CD8-positive, alpha-beta memory T cell (primary cell): ENCODE measurements at places on chromosomes 2 and 18. TPM values are rescaled to one million over a fixed set of nuclear protein-coding genes. Genes with fewer than 3 reads are reported as not detected.
A peak's percentile ranks its signal among the peaks of the same experiment; 100 is the strongest.

- no peaks in the 10 kb centered on the region for H3K4me1 ChIP-seq
- no peaks in the 10 kb centered on the region for H3K27me3 ChIP-seq
- H3K36me3 ChIP-seq = no peaks in the 10 kb centered on the region
Measured at GRCh38 chr2:121039679-121040078, 245.3 kb downstream of the TFCP2L1 start.

- no peak overlapping the region for H3K27ac ChIP-seq
- no peaks in the 10 kb centered on the region for H3K36me3 ChIP-seq
Measured at GRCh38 chr2:45585267-45585861, 25.7 kb downstream of the SRBD1 start.

DNA sequence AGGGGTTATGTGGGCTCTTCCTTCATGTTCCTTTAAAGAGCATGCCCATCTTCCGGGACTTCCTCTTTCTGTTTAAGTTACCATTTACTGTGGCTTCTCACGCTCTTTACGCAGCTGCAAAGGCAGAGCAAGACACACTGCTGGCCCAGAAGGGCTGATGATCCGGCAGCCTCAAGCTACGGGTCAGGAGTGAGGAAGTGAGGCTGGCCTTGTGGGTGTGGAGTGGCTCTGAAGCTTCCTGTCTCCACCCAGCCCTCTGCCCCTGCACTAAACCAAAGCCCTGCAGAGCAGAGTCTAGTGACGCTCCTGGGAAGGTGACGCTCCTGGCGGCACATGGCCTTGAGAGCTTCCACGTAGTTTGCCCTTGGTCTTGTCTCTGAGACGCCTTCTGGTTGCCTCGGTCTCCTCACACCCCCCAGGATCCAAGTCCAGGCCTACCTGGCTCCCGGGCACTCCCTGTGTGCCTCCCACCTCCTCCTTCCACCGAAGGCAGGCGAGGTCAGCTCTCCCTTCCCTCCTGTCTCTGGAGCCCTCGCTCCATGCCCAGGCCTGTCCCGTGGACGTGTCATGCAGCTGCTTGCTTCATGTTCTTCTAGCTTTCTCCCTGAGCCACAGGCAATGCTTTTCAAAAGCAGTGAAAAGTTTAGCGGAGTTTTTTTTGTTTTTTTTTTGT lies 50.3 kb downstream of the ARL4C start:
- DNase-seq = peak; percentile 90
- no peaks in the 10 kb centered on the region for H3K36me3 ChIP-seq

DNA sequence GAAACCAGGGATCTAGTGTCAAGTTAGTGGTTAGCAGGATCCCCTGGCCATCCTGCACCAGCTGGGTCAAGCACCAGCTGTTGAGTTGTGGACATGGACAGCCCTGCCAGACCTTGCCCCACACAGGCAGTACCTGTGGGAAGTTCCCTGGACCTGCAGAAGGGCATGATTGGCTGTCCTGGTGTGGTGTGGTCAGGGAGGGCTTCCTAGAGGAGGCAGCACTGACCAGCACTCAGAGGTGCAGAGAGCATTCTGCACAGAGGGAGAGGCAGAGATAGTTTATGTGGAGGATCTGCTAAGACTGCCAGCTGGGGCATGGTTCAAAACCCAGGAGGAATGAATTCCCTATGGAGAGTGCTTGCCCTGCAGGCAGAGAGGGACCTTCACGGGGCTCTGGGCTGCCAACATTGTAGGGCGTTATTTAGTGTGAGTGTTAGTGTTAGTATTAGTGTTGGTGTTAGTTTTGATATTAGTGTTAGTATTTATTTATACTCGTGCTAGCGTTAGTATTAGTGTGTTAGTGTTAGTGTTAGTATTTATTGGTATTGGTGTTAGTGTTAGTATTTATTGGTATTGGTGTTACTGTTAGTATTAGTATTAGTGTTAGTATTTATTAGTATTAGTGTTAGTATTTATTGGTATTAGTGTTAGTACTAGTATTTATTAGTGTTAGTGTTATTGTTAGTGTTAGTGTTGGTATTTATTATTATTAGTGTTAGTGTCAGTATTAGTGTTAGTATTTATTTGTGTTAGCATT lies 31.9 kb downstream of the TWIST2 start:
- H3K4me3 ChIP-seq = no peak overlapping the region
- H3K4me1 ChIP-seq = no peaks in the 10 kb centered on the region
- no peaks in the 10 kb centered on the region for H3K27me3 ChIP-seq

CCBE1 gene
- not detected for total RNA-seq

GRCh38 chr2:191362841-191363240 lies 117.6 kb downstream of the MYO1B start:
- DNase-seq = no peak
- no peaks in the 10 kb centered on the region for H3K4me1 ChIP-seq
- H3K27ac ChIP-seq = no peak overlapping the region
- H3K4me3 ChIP-seq = no peak overlapping the region
- no peaks in the 10 kb centered on the region for H3K27me3 ChIP-seq
- no peaks in the 10 kb centered on the region for H3K36me3 ChIP-seq

FAM98A gene
- 86.4 TPM for total RNA-seq

DNA sequence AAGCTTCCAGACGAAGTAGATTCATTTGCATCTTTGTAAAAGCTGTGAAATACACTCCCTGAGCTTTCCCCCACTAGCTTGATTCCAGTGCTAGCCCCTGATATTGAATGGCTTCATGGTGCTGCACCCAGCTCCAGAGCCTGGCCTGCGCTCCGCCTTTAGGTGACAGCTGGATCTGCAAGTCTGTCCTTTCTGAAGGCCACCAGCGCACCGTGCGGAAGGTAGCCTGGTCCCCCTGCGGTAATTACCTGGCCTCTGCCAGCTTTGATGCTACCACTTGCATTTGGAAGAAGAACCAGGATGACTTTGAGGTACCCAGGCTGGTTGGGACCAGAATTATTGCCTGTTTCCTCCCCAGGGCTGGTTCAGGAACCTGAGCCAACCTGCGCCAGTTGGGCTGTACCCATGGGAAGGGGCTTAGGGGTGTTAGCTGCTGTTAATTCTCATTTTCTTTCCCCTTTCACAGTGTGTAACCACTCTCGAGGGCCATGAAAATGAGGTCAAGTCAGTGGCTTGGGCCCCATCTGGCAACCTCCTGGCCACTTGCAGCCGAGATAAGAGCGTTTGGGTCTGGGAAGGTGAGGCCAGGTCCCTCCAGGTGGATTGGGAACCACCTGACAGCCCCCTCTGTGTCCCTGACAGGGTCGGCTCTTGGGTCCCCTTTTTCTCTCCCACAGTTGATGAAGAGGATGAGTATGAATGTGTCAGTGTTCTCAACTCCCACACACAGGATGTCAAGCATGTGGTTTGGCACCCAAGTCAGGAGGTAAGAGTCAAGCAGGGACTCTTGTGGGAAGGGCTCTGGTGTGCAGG lies 1.3 kb downstream of the CIAO1 start:
- H3K4me3 ChIP-seq = peak overlapping the region; percentile 82
- DNase-seq = peak; percentile 39
- peak overlapping the region; percentile 89 for H3K27ac ChIP-seq
- H3K4me1 ChIP-seq = peaks cover 36% of the 10 kb centered on the region

DNA sequence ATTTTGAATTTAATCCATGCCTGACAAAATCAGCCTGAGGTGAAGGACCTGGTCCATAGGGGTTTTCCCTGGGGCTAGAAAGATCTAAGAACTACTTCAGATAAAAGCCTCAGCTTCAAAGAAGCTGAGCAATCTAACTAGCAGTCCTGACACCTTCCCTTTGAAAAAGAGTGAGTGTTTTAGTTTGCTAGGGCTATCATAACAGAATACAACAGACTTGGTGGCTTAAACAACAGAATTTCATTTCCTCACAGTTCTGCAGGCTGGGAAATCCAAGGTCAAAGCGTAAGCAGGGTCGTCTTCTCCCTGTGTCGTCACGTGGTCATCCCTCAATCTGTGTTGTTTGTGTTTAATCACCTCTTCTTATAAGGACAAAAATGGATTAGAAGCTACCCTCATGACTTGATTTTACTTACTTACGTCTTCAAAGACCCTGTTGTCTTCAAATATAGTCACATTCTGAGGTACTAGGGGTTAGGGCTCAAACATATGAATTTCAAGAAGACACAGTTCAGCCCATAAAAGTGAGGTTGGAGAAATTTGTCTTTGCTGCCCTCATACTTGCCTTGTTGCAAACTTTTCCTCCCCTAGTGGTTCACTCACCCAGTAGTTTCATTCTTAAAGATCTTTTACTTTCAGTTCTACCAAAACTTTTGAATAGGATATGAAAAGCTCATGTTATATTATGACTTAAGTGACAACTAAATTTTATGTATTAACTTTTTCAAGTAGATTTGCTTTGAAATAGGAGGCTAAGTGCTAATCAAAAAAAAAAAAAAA lies 673.8 kb downstream of the ARHGAP15 start:
- H3K36me3 ChIP-seq = no peaks in the 10 kb centered on the region
- H3K27me3 ChIP-seq = no peaks in the 10 kb centered on the region

DNA sequence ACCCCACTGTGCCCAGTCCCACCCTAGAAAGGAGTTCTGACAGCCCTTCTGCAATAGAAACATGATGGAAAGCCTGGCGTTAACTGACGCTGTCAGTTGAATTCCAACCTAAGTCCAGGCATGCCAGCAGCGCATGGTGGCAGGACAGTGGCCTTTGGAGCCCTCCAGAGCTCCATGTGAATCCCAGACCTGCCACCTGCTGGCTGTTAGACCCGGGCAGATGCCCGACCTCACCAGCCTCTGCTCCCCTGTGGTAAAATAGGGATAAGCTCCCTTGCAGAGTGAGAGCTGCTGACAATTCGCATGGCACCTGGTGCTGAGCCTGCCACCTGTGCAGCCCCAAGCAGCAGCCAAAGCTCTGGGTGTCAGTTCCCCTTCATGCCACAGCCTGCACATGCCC lies 138.6 kb downstream of the LOXHD1 start:
- H3K36me3 ChIP-seq = no peaks in the 10 kb centered on the region
- no peaks in the 10 kb centered on the region for H3K4me1 ChIP-seq
- H3K4me3 ChIP-seq = no peak overlapping the region
- H3K27me3 ChIP-seq = no peaks in the 10 kb centered on the region
- H3K27ac ChIP-seq = no peak overlapping the region

GRCh38 chr2:15640261-15640711 lies 48.6 kb downstream of the DDX1 start:
- H3K36me3 ChIP-seq = no peaks in the 10 kb centered on the region
- DNase-seq = no peak
- H3K27me3 ChIP-seq = no peaks in the 10 kb centered on the region

GRCh38 chr2:72131916-72132841 lies 15.5 kb downstream of the CYP26B1 start:
- H3K27me3 ChIP-seq = no peaks in the 10 kb centered on the region
- no peaks in the 10 kb centered on the region for H3K36me3 ChIP-seq
- no peak for DNase-seq

RAB6C gene
- 0.09 TPM for total RNA-seq

DNA sequence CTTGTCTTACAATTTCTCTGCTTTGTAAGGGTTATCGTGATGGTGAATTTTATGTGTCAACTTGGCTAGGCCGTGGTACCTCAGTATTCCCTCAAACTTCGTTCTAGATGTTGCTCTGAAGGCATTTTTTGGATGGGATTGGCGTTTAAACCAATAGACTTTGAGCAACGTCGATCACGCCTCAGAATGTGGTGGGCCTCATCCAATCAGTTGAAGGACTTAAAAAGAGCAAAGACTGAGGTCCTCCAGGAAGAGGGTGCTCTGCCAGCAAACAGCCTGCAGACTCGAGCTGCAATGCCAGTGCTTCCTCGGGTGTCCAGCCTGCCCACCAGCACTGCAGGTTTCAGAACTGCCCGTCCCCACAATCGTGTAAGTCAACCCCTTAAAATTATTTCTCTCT lies 145.8 kb upstream of the SALL3 start:
- no peak overlapping the region for H3K27ac ChIP-seq
- no peak for DNase-seq
- H3K27me3 ChIP-seq = no peaks in the 10 kb centered on the region
- H3K4me3 ChIP-seq = no peak overlapping the region

DNA sequence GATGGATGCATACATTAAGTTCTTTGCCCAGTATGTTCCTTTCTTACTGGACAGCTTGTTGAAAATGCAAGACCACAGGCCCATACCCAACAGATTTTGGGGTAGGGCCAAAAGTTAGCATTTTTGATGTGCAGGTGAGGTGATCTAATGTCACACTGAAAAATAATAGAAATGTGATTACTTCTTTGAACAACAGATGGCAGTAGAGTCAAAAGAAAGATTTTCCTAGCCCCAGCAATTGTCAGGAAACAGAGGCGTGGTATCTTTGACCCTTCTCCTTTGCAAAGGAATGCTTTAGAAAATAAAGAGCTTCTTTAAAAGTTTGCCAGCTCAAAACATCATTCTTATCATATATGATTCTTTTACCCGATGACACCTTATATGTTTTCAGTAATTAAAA lies 343.6 kb upstream of the SYT4 start:
- no peaks in the 10 kb centered on the region for H3K36me3 ChIP-seq
- DNase-seq = no peak

DNA sequence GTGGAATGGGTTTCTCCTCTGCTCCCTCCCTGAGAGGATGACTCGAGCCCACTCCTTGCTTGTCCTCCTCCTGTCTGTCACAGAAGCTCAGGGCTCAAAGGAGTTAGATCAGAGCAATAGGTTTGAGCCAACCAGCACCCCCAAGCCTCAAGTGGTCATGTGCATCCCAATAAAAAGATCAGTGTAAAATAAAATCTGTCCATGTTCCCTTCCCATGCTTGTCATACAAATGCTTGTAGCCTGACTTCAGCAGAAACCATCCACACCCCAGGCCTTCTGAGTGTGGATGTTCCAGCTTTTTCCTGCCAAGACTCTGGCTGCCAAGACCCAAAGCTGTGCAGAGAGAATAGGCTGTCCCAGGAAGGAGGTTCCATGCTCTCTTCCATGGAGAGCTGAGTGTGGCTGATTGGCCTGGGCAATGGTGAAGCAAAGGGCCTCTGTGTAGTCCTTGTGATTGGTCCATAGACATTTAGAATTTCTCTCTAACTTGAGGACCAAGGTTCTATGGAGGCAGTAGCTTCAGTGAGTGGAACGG lies 67.4 kb downstream of the GYPC start:
- DNase-seq = no peak
- H3K4me1 ChIP-seq = no peaks in the 10 kb centered on the region
- no peaks in the 10 kb centered on the region for H3K36me3 ChIP-seq
- H3K27me3 ChIP-seq = no peaks in the 10 kb centered on the region
- no peak overlapping the region for H3K4me3 ChIP-seq

GRCh38 chr2:122390406-122390805 lies 635.0 kb downstream of the TSN start:
- DNase-seq = no peak
- H3K4me1 ChIP-seq = no peaks in the 10 kb centered on the region
- H3K36me3 ChIP-seq = no peaks in the 10 kb centered on the region
- H3K27me3 ChIP-seq = no peaks in the 10 kb centered on the region
- no peak overlapping the region for H3K4me3 ChIP-seq

- no peaks in the 10 kb centered on the region for H3K27me3 ChIP-seq
- no peaks in the 10 kb centered on the region for H3K36me3 ChIP-seq
- H3K27ac ChIP-seq = no peak overlapping the region
- H3K4me1 ChIP-seq = no peaks in the 10 kb centered on the region
Measured at GRCh38 chr2:223416815-223417610, 185.1 kb downstream of the SCG2 start.
